ENCODE measurements at places on chromosomes 3 and 15.

DNA sequence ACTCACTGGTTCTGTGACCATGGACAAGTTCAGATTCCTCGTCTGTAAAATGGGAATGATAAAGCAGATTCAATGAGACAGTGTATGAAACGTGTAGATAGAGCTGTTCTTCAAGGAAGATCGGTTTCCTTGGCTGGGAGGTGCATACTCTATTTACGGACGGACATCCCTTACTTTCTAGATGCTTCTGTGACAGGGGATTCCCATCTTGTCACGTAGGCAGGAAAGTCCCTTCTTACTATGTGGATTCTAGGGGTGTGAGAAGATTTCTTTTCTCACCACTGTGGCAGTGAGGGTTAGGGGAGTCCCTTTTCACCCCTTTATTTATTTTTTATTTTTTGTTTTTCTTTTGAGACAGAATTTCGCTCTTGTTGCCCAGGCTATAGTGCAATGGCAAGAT lies 180.9 kb upstream of the TBL1XR1 start:
- DNase-seq = no peak

DNA sequence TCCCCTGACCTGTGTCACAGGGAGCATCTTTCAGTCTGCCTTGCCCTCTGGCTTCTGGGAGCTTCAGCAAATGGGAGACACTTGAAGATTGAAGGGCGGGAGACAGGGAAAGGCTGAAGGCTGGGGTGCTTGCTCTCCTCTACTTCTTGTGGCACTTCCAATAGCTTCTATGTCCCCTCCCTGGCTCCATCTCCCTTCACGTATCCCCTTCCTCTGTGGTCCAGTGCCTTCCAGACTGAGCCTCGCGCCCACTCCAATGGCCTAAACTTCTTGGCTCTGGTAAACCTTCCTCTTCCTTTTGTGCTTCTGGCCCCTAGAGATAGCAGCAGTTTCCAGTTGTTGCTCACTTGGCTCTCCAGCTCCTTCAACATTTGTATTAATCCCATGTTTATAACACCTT lies 69.8 kb upstream of the TOPAZ1 start:
- DNase-seq = no peak

DNA sequence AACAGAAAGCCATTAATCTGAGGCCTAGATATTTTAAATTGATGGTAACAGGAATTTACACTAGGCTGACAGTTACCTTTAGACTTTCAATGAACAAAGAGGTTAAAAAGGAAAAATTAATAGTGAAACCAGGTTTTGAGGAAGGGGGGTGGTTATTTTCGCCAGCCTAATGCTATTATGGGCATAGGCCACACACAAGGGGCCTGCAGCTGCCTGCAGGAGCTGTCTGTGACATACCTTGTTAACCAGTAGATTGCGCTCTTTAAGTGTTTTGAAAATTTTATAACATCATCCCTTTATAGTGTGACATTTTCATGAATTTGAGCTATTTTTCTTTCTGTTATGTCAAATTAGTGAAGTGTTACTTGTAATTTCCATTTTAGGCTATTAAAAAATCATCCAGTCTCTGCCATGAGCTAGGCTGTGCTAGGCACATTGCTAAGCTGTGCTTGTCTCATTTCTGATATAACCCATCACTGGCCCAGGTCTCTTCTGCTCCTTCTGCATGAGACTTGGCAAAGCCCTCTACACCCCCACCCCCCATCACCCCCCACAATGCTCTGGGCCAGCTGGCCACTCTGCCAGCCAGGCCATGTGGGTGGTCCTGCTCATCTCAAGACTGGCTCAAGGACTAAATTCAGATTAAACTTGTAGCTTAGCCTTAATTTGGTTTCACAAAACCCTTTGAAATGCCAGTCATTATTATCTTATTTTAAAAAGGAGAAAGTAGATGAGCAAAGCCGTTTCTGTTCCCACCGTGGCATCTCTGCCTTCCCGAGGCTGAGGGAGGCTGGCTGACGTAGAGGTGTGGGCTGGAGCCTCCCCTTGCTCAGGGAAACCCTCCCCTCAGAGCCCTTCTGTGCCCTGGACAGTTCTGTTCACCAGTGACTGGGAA lies 48.4 kb upstream of the SEC22A start:
- no peak for DNase-seq

GRCh38 chr3:48897460-48898376 lies 964 bp downstream of the SLC25A20 start:
- DNase-seq = no peak

DNA sequence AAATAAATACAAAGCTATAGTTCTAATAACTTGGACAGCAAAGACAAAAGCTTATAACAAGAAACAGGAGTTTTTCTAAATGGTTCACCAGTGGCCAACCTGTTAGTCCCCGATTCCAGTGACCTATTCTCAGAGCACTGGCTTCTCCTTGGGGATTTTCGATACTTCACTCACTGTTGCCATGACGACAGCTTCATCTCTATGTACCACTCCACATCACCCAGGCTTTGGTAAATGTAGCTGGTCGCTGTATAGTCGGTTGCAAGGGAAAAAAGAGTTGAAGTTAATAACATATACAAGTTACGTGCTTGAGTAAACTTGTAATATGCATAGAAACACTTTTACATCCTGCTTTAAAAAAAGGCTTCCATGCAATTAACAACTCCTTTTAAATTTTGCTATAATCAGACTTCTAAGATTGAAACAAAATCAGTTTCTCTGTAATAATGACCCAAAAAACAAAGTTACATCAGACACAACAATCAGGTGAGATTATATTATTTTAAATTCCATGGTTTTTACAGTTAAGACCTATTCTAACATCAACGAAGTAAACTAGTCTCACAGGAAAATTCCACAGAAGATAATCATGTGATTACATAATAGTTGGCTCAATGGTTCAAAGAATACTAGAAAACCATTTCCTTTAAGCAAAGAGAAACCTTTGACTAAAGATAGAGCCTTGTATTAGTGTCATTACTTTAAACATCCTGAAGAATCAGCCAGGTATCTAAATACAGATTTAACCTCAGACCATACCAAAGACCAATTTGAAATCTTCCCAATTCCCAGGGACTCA lies 2.9 kb downstream of the CCNL1 start:
- no peak for DNase-seq

DNA sequence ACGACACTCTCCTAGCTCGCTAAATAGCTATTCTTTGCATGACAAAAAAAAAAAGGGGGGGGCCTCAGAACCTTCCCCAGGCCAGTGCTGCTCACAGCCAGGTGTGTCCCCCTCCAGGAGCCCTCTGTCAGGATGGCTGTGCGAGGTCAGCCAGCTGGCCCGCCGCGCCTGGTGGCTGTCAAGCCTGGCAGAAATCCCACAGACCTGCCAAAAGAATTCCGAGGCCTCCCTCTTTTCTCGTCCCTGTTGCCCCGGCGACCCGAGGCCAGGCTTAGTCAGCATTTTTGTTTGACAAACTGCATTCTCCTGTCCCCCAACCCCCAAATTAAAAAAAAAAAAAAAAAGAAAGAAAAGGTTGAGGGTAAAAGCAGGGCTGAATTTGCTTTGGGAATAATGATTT lies 61.9 kb downstream of the TM4SF4 start:
- DNase-seq = no peak

DNA sequence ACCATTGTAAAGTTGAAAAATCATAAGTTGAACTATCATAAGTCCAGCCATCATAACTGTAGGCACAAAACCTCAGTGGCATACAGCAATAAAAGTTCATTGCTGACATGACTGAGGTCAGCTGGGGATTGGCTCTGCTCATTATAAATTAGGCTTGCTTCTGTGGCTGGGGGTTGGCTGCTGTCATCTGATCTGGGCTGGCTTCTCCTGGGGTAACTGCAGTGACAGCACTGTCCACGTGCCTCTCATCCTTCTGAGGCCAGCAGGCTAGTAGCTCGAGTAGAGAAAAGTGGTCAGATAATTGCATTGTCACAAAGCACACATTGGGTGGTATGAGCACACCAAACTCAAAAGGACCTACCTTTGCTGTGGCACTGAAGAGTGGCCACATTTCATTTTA lies 31.3 kb downstream of the CMTM7 start:
- no peak for DNase-seq

GRCh38 chr3:140568842-140569520 lies 108.9 kb upstream of the TRIM42 start:
- DNase-seq = no peak

GRCh38 chr3:159200176-159200575 lies 398.3 kb downstream of the MFSD1 start:
- no peak for DNase-seq

DNA sequence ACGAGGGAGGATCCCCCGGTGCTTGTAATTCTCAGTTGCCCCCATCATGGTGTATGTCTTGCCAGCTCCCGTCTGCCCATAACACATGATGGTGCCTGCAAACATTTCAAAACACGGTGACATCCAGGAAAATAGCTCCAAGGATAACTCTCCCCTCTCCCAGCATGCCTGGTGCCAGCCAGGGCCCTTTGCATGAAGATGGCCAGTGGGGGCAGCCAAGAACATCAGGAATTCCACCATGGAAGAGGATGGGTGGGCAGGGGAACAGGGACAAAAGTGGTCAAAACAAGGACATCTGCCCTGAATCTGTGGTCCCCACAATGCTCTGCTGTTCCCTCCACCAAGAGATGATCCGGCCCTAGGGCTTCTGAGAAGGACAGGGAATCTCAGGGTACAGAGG lies 9.0 kb downstream of the KIF9 start:
- no peak for DNase-seq

DNA sequence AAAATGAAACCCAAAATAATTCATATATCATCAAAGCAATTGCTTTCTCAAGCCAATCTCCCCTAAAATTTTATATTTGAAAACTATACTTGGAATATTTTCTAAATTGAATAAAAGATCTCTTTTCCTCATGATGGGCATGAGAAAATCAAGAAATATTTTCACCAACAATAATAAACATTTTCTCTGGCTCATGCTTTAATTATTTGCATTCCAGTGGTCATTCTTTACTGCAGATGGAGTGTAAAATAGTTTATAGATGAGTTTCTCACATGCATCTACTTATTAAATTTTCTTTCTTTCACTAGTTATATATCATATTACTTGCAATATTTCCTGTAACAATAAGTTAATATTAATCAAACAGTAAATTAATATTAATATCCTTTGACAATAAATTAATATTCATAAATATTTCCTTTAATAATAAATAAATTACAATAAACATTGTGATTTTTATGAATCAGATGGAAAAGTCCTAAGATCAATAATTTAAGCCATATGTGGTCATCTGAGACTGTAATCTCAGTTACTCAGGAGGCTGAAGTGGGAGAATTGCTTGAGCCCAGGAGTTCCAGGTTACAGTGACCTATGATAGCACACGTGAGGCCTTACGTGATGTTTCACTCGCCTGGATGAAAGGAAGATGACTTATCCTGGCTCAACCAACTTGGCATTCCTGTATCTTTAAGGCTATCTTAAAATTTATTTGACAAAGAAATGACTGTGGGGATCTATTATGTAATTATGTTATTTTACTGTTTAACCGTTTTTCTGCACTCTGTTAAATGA lies 958.8 kb downstream of the ZPLD1 start:
- no peak for DNase-seq

DNA sequence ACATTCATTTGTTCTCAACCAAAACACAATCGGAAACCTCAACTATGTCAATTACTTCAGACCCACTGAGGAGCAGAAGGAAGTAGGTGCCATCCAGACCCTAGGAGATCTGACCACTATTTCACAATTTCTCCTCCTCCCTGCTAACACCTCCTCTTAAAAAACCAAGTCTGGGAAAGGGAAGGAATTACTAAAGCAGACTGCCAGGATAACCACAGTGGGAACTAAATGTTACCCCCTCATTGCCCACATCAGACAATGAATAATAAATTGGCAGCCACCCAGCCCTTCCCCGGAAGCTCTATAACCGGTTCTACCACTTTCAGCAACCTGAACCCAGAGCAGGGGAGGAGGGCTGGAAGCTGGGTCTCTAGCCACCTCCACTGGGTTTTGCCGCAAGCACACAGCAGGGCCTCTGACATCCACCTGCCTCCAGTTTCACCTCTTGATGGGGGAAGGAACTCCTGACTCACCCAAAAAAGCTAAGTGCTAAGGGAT lies 17.6 kb downstream of the C15orf62 start:
- no peak for DNase-seq

DNA sequence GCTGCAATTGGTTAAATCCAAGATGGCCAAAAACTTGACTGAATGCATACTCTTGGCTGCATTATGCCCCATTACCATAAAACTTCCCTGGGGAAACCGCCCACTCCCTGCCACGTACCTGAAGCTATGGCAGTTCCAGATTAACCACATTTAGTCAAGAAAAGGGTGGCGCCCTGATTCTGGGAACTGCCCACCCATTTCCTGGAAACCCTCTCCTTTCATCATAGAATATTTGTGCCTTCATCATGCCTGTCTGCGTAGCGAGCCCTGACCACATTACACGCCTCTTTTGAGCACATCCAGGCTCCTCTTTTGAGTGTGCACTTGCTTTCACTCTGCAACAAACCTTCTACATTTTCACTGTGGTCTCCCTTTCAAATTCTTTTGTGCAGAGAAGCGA lies 5.2 kb downstream of the LINS1 start:
- DNase-seq = no peak

DNA sequence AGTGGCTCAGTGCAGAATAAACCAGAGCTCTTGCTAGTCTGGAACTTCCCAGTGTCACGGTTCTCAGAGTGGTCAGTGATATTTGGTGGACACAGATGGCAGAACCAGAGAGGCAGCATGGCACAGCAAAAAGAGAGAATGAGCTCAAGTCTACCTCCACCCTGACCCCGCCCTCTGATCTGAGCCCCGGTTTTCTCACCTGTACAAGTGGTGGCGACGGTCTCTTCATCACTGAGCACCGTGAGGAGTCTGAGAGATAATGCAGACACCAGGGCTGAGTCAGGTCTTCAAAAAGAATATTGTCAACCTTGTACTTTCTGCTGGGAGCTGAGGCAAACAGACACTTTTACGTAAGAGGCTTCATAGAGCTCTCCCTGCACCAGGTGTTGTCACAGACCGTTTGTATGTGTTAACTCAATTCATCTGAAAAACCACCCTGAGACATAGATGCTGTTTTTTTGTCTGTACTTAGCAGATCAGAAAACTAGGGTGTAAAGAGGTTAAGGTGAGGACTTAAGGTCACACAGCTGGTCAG lies 13.2 kb downstream of the FGD5 start:
- DNase-seq = no peak

DNA sequence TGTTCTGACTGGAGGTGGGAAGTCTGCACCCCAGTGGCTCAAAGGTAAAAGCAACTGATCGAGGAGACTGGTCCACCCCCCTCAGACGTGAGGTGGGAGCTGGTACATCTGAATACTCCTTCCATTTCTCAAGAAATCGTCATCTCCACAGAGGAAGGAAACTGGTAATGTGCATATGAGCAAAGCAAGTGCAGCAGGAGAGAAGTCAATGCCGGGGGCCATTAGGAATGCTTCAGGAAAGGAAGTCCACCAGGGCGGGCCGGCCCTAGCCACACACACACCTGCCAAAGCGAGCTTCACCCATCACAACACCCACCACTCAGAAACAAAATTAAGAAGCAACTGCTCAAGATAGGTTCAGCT lies 8.5 kb downstream of the TBC1D2B start:
- DNase-seq = no peak

- DNase-seq = no peak
Measured at GRCh38 chr15:94579286-94579685, 347.9 kb downstream of the MCTP2 start.

GRCh38 chr3:122681284-122681973 lies 790 bp downstream of the PARP14 start:
- no peak for DNase-seq

GRCh38 chr3:195080125-195080524 lies 190.8 kb downstream of the XXYLT1 start:
- no peak for DNase-seq

Measured in activated gamma-delta T cell (primary cell).